ENCODE measurements at places on chromosomes 5 and 9.

DNA sequence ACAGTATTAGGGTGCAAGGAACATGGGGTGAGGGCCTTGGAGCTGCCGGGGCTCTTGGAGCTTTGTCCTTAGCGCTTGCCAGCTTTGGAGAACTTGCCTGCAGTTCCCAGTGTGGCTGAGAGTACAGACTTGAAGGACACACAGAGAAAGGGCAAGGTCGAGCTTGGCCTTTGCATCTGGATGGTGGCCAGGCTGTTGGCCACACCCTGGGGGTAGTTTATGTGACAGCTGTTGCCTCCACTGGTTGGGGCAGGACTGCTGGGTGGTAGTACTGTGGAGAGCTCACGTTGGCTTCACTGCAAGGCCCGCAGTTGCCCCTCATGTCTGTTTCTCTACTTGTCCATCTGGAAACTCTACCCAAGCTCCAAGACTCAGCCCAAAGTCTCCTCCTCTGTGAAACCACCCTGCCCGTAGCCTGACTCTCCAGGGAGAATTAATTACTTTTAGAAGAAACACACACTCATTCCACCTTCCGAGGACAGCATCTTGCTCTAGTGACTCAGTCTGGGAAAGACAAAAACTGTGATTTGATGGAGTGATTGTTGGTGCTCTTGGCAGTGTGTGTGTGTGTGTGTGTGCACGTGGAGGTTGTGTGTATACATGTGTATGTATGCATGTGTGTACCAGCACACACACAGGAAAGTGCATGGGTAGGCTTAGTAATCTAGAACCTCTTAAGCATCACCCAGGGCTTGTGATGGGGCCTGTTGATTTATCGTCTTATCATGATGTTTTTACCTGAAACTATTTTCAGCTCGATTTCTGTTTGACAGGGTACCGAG, 57.8 kb downstream of the TENT4A start:
- DNase-seq: no peak

DNA sequence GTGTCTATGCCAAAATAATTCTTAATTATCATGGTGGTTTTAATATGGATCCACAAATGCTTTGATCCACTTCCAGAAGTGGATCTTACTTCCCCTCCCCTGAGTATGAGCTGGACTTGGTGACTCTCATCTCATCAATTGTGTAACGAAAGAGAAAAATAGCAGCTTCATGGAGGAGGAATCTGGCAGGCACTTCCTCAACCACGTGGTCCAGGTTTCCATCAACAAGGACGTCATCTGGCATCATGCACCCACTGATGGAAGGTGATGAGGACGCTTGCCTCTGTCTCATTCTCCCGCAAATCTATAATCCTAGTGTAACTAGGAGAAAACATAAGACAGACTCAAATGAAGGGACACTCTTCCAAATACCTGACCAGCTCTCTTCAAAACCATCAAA, 54.6 kb upstream of the S1PR3 start:
- no peak for DNase-seq

GRCh38 chr9:20701060-20701459, 17.0 kb downstream of the FOCAD start:
- no peak for DNase-seq

- no peak for DNase-seq
These were observed 27.2 kb downstream of the GCNT1 start for GRCh38 chr9:76486151-76486550.

DNA sequence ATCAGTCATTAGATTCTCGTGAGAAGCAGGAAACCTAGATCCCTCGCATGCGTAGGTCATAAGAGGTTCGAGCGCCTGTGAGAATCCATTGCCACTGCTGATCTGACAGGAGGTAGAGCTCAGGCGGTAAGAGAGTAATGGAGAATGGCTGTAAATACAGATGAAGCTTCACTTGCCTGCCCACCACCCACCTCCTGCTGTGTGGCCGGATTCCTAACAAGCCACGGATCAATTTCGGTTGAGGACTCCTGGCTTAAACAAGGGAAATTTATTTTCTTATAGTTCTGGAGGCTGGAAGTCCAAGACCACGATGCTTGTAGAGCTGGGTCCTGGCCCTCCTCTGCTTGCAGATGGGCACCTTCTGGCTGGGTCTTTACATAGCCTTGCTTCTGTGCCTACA, 200.4 kb downstream of the PCSK5 start:
- DNase-seq: no peak

- DNase-seq: peak; percentile 80
These were observed 13.3 kb upstream of the RECK start for GRCh38 chr9:36023260-36024048.

- no peak for DNase-seq
These were observed 249.7 kb upstream of the MAP3K1 start for GRCh38 chr5:56565644-56566043.

GRCh38 chr5:59800347-59800893, 93.1 kb downstream of the PDE4D start:
- DNase-seq: no peak

- no peak for DNase-seq
These were observed 874.3 kb upstream of the DMAC1 start for GRCh38 chr9:8673830-8674229.

DNA sequence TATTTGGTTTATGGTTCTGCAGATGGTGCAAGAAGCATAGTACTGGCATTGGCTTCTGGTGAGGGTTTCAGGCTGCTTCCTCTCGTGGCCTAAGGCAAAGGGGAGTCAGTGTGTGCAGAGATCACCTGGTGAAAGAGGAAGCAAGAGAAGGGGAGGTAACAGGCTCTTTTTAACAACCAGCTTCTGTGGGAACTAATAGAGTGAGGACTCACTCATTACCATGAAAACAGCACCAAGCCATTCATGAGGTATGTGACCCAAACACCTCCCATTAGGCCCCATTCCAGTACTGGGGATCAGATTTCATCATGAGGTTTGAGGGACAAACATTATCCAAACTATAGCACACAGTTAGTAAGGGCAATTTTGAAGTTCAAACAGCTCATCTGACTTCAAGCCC, 263.5 kb downstream of the TMEM38B start:
- DNase-seq: no peak
